ENCODE measurements at places on chromosomes 1 and 21.

DNA sequence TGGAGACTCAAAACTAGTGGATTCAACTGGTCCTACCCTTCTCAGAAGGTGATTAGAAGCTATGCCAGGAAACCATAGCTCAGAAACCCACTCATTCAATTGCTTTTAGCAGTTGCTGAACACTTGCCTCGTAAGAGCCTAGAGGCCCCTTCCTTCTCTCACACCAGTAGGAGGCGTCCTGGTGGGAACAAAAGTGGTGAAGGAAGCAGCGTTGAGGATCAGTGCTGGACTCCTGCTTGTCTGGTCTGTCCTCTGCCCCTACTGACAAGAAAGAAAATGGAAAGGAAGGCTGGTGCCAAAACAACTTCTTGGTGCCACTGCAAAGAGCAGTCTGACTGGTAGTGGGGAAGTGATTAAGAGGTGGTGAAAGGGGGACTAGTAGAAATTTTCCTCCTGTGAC, 269.7 kb downstream of the LMO4 start:
- no peak for DNase-seq

GRCh38 chr21:16750926-16751325, 761.9 kb upstream of the CXADR start:
- DNase-seq = no peak

DNA sequence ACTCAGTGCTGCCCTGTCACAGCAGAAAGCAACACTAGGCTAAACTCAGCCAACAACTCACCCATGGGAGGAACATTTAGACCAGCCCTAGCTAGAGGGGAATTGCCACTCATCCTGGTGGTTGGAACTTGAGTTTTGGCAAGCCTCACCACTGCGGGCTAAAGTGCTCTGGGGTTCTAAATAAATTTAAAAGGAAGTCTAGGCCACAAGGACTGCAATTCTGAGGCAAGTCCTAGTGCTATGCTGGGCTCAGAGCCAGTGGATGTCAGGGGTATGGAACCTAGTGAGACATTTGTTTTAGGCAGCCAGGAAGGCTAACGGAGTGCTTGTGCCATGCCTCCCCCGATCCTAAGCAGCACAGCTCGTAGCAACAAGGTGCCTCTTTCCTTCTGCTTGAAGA, 78.0 kb downstream of the RGS13 start:
- DNase-seq = no peak

GRCh38 chr1:14888374-14888773, 265.2 kb upstream of the TMEM51 start:
- DNase-seq = no peak

DNA sequence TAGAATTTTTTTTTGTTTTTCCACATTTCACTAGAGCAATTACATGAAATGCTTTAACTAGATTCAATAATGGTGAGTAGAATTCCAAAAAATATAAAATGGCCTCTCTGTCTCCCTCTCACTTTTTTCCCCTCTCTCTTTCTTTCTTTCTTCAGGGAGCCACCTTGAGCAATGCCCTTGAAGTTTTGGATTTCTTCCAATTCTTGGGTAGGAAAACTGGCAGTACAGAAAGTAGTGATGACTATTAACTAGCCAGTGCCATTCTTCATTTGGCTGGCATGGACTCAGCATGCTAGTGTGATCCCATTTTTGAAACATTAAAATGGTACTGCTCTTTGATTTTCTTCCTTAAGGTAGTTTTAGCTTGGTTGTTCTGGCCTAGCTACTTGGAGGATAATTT, 4.5 kb upstream of the FNBP1L start:
- no peak for DNase-seq

- DNase-seq = no peak
Observed at GRCh38 chr21:17866590-17866989, 47.4 kb upstream of the C21orf91 start.

- DNase-seq = no peak
Observed at GRCh38 chr1:113647164-113647563, 112.1 kb downstream of the PHTF1 start.

- DNase-seq = no peak
Observed at GRCh38 chr1:93029317-93029716, 49.8 kb upstream of the MTF2 start.

- DNase-seq = no peak
Observed at GRCh38 chr1:220817907-220818306, 31.2 kb downstream of the MTARC1 start.

- no peak for DNase-seq
Observed at GRCh38 chr1:55060133-55060999, 21.0 kb downstream of the PCSK9 start.

- no peak for DNase-seq
Observed at GRCh38 chr1:25571522-25571970, 28.1 kb downstream of the LDLRAP1 start.
